ENCODE measurements at places on chromosomes 4 and X. TPM values are rescaled to one million over a fixed set of nuclear protein-coding genes. Genes with fewer than 3 reads are reported as not detected.

SCML1 gene
- 17.7 TPM for total RNA-seq

CD40LG gene
- not detected for total RNA-seq

RBMX gene
- total RNA-seq: 245 TPM

ZDHHC15 gene
- total RNA-seq: 0.18 TPM

TRIM61 gene
- total RNA-seq: 2.5 TPM

F8 gene
- 6.4 TPM for total RNA-seq

TMEM35A gene
- total RNA-seq: 14.4 TPM

BRS3 gene
- not detected for total RNA-seq

APLN gene
- total RNA-seq: 0.54 TPM

RTL9 gene
- total RNA-seq: 1.5 TPM

MAGEA10 gene
- total RNA-seq: not detected

P2RY4 gene
- total RNA-seq: 0.09 TPM

DNA sequence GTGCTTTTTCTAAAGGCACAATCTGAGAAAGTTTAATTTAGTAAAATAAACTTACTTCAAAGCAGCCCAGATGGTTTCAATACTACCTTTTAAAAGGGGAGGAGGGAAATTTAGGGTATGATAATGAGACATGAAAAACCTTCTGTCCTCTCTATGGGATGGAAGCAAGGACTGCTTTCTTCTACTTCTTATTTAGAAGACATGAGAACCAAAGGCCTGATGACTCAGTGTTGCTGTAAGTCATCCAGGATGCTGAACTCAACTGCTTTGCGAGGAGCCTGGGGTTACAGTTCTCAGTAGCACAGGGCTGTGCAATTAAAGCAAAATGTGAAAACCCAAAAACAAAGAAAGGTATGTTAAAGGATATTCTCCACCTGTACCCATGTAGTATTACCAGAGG lies 140.8 kb upstream of the EDNRA start:
- DNase-seq: peak; percentile 73

GRCh38 chrX:119467842-119468550 lies at the start of gene SLC25A5:
Gene SLC25A5, plus strand, starts transcription at chrX:119468444. Its CDS starts 72 bp downstream, at chrX:119468516.
- DNase-seq: peak; percentile 66

GRCh38 chr4:180913750-180914149 lies 1329.5 kb upstream of the TENM3 start:
- peak; percentile 80 for DNase-seq

DNA sequence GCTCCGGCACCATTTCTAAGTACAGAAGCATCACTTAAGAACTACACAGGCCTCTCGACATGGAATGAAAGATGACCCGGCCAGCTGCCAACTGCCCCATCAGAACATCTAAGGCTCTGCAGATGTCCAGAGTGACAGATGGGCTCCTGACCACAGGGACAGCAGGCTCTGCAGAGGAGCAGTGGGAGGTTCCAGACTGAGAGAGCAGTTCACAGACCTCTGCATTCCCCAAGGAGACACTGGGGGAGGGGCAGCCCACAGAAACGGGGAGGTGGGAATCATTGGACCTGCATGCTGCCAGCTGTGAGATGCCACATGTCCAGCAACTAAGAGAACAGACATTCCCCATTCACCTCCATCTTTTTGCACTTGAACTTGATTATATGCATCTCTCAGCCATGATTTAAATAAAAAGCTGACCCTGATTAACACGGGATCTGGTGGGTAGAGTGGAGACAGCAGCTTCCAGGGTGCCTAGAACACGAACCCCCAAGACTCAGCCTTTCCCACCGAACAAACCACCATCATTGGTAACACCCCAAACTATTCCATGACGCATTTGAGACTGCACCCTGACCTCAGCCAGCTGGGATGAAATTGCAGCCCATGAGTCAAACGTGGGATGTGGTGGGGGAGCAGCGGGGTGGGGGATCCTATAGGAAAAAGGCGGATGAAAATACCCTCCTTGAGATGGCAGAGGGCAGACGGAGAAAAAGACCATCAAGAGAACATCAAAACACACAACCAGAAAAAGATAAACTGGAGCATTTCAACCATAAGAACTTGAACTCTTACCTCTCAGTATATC lies 47.2 kb downstream of the AFAP1 start:
- DNase-seq: peak; percentile 53

DNA sequence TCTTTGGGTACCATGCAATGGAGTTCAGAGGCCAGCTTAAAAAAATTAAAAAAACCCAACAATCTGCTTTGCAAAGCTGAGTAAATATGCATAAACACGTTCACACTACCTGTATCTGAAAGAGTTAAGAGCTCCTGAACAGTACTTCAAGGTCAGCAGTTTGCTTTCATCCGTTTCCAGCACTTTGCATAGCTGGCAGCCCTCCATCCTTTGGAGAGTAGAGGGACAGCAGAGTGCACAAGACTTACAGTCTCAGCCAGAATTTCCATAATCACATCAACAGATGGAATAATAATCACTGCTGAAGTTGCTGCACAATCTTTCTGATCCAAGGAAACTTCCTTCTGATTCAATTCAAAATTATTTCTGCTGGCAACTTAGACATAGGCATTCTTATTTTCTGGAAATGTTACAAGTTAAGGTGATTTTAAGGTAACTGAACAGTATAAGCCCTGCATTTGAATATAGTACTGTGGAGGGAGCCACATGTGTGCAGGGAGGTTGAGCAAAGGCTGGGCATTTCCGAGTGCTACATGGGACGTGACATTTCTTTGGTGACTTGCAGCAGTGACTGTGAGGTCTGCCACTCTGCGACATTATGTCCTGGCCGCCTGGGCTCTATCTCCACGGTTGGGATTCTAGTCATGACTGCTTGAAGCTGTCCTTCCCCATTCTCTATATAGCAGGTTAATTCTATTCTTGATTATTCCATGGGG lies 73.5 kb upstream of the EMCN start:
- DNase-seq: peak; percentile 27

- DNase-seq: no peak
Measured at GRCh38 chr4:40241941-40242340, 45.1 kb downstream of the RHOH start.

- DNase-seq: no peak
Measured at GRCh38 chr4:7753931-7754465, 185.7 kb downstream of the AFAP1 start.

- no peak for DNase-seq
Measured at GRCh38 chr4:85833302-85833701, 358.4 kb downstream of the ARHGAP24 start.

GRCh38 chrX:154541896-154542722 lies 4.5 kb downstream of the G6PD start:
- DNase-seq: peak; percentile 96

DNA sequence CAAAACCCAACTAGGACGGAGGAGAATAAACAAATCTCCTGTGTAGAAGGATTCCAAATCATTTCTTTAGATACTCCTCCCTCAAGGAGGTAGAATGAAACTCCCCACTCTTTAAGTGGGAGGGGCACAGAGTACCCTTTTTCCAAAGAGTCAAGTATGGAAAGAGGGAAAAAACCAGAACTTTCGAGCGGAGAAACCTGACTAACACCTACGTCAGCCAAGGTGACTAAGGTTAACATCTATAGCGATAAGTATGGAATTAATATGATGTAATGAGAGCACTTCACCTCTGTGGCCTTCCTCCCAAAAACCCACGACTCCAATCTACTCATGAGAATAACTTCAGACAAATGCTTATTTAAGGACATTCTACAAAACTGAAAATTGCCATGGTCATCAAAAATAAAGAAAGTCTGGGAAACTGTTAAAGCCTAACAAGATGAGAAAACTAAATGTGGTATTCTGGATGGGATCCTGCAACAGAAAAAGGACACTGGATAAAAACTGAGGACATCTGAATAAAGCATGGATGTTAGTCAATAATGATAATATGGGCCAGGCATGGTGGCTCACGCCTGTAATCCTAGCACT lies 157.0 kb upstream of the MAP3K15 start:
- DNase-seq: no peak

- no peak for DNase-seq
Measured at GRCh38 chr4:33162122-33162521, 2442.0 kb downstream of the PCDH7 start.

DNA sequence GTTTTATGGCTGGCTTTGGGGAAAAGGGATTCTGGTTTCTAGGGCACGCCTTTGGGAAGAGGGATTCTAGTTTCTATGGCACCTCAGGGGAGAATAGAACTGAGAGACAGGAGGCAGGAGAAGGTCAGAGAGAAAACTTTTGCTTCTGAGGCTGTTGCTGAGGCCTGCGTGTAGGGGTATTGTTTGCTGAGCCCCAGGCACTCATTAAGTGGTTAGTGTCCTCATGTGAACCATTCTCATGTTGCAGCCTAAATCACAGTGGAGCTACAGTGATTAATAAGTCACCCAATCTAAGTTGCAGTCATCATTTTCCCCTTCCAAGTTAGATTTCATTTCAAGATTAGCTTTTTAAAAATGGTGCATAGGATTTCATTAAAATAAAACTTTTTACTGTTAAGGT lies 29.0 kb downstream of the VCX3A start:
- DNase-seq: no peak

DNA sequence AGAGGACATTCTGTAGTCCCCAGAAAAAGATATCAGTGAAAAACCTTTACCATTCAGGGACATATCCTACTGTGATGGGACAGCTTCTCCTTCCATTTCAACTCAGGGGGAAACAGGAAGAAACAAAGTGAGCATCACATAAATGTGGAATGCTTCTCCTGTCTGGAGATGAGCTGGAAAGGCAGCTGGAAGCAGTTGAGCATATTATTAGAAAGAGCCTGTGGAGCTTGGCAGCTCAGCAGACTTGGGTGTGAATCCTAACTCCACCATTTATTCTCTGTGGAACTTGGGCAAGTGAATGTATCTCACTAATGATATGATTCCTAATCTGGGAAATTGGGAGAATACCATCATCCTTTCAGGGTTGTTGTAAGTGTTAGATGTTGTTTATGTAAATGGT lies 232.1 kb upstream of the F9 start:
- DNase-seq: no peak

DNA sequence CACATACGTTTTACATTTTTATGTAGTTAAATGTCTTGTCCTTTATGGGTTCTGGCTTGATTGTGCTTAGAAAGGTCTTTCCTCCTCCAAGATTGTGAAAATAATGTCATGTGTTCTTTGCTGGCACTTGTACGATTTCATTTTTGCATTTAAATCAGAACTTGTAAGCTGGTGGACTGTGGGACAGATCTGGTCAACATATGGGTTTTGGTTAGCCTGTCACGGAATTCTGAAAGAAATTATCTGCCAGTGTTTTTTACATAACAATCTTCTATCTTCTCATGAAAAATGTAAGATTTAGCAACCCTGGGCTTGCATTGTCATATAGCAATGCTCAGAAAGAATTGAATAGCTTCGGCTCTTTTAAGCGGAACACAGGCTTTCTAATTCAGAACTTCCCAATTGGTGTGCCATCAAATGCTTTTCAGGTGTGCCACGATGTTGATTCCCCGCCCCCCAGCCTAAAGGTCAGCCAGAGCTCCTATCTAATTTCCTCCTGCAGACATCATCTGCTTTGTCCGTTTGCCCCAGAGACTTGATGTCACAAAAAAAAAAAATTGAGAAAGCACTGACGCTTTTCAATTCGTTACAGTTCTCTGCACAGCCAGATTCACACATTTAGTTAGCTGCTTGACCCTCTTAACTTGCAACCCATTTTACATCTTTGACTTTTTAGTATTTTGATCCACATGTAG lies 16.2 kb downstream of the AFF1 start:
- DNase-seq: no peak

- no peak for DNase-seq
Measured at GRCh38 chrX:110248578-110248977, 69.3 kb downstream of the AMMECR1 start.

- DNase-seq: peak; percentile 84
Measured at GRCh38 chr4:40055863-40056715, 561 bp upstream of the N4BP2 start.

GRCh38 chr4:125115941-125116340 lies 198.8 kb upstream of the FAT4 start:
- DNase-seq: peak; percentile 58

DNA sequence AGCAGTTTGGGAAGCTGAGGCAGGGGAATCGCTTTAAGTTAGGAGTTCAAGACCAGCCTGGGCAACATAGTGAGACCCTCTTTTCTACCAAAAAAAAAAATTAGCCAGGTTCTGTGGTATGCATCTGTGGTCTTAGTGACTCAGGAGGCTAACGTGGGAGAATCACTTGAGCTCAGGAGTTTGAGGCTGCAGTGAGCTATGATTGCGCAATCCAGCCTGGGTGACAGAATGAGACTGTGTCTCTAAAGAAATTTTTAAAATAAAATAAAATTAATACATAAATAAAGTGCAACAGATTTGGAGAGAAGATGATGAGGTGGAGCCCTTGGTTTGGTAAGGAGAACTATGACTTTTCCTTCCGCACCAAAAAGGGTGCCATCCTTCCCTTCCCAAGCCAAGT lies 436.9 kb downstream of the NLGN4X start:
- no peak for DNase-seq

- no peak for DNase-seq
Measured at GRCh38 chr4:74615411-74615810, 170.5 kb downstream of the AREG start.

All from fibroblast of the aortic adventitia (primary cell).